ENCODE measurements at places on chromosomes 2 and 18.

DNA sequence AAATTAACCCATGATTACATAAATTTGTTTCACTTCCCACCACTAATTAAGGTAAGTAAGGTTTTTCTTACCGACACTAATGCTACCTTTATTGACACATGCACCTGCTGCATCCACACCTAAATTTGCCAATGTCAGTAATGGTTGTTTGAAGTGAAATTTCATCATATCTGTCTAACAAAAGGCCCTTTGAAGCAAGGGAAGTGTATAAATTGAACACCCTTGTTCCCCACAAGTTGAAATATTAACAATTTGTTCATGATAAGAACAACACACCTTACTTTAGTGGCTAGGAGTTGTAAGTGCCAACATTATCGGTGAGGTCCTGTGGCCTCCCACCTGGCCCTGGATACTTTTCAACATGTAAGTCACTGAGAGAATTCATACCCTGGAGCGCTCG, 116.3 kb upstream of the CDCA7 start:
- no peak for DNase-seq

DNA sequence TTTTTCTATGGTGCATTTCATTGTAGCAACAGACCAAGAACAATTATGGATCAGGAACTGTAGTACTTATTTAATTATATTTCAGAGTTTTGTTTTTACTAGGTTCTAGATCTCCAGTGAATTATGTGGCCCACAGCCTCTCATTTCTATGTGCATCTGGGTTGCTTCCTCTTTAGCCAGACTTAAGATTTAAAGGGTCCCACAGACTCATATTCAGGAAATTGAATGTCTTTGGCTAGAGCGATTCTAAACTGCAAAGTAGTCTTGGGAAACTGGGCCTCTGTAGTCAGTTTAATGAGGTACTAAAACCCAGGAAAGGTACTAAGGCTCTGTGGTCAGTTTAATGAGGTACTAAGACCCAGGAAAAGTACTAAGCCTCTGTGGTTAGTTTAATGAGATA, 94.4 kb downstream of the LYPD6B start:
- DNase-seq, result no peak

GRCh38 chr2:172329416-172329773, 98.0 kb upstream of the ITGA6 start:
- no peak for DNase-seq

DNA sequence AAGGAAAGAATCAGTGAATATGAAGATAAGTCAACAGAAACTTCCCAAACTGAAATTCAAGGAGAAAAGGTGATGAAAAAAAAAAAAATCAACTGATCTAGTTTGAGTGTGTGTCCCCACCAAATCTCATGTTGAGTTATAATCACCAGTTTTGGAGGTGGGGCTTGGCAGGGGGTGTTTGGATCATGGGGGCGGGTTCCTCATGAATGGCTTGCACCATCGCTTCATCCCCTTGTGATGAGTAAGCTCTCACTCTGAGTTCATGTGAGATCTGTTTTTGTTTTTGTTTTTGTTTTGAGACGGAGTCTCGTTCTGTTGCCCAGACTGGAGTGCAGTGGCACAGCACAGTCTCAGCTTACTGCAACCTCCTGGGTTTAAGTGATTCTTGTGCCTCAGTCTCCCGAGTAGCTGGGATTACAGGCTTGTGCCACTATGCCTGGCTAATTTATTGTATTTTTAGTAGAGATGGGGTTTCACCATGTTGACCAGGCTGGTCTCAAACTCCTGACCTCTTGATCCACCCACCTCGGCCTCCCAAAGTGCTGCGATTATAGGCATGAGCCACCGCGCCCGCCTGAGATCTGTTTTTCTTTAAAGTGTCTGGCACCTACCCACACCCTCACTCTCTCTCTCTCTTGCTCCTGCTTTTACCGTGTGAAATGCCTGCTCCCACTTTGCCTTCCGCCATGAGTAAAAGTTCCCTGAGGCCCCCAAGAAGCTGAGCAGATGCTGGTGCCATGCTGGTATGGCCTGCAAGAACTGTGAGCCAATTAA, 4.0 kb upstream of the SLC66A2 start:
- DNase-seq, result no peak

- no peak for DNase-seq
Measured at GRCh38 chr2:9837451-9837850, 5.8 kb upstream of the TAF1B start.

GRCh38 chr2:150007815-150008430, 420.3 kb upstream of the MMADHC start:
- no peak for DNase-seq

DNA sequence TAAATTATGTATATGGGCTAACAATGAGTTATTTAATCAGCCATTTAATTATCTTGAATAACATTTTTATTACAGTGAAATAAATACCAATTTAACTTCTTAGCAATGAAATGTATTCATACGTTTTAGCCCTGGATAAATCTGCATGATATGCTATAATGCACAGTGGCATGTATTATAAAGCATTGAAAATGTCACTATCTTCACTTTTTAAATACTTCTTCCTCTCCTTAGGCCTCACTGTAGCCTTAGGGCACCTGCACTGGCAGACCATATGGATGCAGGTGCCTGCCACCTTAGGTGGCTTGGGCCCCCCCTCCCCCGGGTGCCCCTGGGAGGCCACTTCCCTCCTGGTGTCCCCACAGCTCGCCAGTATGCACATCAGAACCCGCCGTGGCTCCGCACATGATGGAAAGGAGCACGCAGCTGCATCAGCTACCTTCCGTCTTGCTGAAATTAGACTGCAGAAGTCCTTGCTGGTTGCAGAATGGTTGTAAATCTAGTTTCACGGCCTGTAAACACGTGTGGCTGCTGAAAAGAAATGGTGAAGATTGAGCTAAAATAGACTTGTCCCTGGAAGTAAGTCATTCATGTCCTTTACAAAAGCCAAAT, 56.7 kb downstream of the ADI1 start:
- DNase-seq, result no peak

DNA sequence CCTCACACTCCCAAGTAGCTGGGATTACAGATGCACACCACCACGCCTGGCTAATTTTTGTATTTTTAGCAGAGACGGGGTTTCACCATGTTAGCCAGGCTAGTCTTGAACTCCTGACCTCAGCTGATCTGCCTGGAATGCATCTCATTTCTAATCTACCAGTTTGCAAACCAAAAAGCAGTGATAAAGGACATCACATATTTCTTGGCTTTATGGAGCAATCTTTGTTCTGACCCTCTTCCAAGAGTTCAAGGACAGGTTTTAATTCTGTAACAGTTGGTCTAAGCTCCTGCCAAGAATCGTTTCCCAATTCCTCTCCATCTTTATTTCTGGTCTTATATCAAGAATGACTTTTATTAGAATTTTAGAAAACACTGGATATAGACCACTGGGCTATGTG, 67.7 kb downstream of the SLC40A1 start:
- DNase-seq, result no peak

- no peak for DNase-seq
Measured at GRCh38 chr2:12816379-12817306, 99.9 kb downstream of the TRIB2 start.

DNA sequence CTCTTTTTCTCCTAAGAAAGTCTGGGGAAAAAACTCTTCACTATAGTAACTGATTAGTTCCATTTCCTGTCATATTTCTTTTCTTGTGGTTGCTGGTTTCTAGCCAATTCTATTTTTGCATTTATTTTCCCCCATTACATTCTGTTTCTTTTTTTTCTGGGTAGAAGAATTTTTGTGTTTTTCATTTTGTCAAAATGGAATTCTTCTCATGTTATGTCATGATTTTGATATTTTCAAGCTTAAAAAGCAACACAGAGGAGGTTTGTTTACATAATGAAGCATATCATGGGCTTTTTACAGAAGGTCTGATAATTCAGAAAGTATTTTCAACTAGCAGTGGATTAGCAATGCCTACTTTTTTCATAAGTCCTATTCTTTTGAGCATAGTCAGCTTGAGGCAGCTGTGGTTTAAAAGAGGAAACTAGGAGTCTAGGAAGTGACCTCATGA, 102.0 kb downstream of the MAP2 start:
- DNase-seq, result no peak

DNA sequence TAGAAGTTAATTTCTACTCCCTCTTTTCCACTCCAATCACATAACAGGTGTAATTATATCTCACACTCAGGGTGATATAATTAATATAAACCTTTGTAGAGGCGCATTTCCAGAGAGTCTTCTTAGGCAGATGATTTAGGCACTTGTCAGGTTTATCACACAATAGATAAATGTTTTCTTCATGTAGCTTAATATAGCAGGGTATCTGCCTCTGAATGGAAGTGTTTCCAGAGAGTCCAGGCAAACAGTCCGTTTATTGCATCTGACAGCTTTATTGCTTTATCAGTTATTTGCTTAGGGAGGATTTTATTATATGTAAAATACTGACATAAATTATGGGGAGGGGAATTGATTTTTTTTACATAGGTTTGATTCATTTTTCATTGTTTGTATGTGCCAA, 766.3 kb downstream of the SLC4A3 start:
- DNase-seq, result no peak

GRCh38 chr2:137123226-137123625, 357.9 kb downstream of the THSD7B start:
- DNase-seq, result no peak

DNA sequence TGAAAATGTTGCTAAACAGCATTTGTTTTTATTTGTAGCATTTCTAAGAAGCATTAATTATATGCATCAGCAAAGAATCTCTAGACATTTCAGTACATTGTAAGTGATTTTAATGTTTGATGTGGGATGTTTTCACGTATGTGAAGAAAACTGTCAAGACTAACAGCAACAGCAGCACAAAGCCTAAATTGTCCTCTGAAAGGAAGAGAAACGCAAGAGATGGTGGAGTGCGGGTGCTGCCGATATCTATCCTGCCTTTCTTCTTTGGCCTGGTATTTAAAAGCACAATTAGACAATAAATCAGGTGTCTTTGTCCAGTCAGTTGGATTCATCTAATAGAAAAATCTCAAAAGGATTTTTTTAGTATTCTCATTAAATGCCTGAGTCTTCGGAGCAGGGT, 3.1 kb downstream of the TWIST2 start:
- DNase-seq, result no peak

DNA sequence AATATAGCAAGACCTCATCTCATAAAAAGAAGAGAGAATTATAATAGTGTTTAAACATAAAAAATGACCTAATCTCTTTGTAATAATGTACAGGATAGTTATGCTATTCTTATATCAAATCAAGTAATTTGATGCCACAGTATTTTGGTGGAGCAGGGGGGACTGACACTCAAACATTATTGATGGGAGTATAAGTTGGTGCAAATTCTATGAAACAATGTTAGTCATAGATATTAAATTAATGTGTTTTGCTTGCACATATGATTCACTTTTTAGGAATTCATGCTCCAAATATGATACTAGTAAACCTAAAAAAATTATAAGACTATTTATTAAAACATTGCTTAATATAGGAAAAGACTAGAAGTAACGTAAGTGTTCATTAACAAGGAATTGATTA, 256.1 kb upstream of the SYT4 start:
- DNase-seq, result no peak

DNA sequence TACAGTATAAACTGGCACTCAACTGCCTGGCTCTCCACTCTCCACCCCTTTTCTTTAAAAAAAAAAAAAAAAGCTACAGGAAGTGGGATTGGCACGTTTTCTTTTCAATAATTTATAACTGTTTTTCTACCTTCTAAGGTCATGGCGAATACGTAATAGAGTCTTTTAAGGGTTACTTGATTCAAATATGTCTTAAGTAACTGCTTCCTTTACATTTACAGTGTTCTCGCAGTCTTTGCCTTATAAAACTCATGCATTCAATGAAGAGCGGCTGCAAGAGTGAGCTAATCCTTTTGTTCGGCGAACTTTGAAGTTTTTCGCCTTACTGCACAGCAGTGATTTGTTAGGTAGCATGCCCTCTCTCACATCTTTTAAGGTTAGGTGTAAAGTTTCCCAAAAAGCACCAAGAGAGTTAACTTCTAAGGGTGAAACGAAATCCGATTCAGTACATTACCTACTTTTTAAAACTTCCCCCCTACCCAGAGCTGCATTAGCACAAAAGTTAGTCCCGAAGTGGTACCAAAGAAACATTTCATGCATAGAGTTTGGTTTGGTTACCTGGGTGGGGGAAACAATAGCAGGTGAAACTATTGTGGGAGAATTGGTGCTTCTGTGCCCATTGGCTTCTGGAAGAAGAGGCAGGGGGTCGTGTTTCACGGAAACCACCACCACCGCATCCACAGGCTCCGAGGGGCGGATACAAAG, 2.0 kb downstream of the KCTD1 start:
- DNase-seq, result no peak

DNA sequence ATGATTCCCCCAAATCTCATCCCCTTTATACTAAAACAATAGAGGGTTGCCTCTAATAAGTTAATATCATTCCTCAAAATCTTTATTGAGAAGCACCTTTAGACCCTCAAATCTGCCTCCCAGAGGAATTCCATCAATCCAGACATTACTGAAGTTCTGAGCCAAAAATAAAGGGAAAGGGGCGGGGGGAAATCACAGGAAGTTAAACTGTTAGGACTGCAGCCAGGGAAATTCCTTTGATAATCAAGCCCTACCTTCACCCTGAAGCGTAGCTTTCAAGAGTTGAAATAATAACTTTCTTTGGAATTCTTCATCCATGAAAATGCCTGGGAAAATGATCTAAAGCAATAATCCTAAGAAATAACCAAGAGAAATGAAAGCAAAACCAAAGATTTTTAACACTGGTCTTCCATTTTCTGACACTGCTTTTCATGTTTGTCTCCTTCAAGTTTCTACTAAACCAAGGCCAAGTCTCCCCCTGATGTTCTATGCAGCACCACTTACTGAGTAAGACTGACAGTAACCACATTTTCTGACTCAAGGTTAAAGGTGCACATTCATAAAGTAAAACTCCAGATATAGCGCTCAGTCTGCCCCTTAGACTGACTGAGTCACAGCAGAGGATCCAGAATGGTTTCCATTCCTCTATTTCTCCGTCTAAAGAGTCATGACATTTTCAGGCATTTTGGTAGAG, 78.2 kb downstream of the TCF4 start:
- no peak for DNase-seq

Data from stimulated activated CD4-positive, alpha-beta T cell treated with anti-CD3 and anti-CD28 coated beads, TNF-alpha, amount 100 ng/mL, for 1 hour (primary cell).